Testis (tissue), 5 donors: ENCODE measurements at places on chromosomes 4 and X. TPM values are rescaled to one million over a fixed set of nuclear protein-coding genes. Genes with fewer than 3 reads are reported as not detected.

- no peak for DNase-seq
Observed at GRCh38 chr4:23041501-23041900, 348.8 kb downstream of the GBA3 start.

DNA sequence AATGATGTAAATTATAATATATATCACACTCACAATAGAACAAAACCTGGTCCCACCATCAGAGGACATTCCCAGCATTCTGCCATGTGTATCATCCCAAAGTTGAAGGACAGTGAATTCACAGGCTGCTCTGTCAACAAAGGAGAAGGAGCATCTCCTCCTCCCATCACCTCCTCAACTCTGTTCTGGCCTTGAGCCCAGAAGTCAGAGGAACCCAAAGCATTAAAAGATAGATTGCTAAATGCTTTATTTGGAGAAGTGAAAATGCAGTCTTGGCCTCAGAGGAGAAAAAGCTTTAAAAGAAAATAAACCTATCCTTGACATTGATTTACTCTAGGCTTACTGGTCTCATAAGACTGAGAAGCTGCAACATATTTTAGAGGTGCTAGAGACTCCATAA lies 268.8 kb upstream of the RASGEF1B start:
- DNase-seq, result no peak

GRCh38 chr4:3485011-3485791 lies 22.1 kb downstream of the DOK7 start:
- no peak for DNase-seq

DNA sequence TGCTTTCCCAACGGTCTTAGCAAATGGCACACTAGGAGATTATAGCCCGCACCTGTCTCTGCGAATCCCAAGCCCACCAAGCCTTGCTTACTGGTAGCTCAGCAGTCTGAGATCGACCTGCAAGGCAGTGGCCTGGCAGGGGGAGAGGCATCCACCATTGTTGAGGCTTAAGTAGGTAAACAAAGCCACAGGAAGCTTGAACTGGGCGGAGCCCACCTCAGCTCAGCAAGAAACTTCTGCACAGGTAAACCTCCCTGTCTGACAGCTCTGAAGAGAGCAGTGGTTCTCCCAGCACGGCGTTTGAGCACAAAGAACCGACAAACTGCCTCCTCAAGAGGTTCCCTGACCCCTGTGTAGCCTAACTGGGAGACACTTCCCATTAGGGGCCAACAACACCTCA lies 42.8 kb downstream of the BRWD3 start:
- no peak for DNase-seq

DNA sequence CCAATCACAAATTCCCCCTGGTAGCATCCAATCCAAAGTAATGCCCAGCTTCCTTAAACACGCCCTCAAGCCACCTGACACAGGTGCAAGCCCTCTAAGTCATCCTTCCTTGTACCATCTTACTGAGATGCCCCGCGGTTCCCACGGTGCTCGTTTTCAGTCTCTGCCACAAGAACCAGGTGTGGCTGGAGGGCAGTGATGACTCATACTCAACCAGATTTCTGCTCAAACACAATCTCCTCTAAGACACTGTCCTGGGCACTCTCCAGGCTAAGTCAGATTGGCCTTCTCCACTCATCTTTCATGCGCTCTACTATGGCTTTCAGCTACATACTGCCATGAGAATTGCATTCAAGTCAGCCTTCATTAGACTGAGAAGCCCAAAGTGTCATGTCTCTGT lies 3.5 kb downstream of the SH3KBP1 start:
- DNase-seq, result no peak

DNA sequence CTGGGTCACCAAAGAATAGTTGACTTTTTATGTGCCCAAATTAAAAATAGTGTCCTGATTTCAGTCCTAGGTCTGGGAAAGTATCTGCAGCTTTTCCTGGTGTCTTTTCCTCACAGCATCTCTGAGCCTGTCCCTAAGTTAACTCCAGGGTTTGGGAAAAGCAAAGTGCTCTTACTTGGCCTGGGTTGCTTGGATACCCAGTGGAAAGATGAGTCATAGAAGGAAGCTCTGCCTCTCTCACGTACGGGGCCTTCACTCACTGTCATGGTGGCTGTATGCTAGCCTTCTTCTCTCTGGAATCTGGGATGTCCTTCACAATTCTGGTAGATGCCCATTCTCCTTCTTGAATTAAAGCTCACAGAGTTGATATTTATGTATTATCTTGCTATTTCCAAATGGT lies 607.3 kb downstream of the ANKRD50 start:
- DNase-seq, result no peak

DNA sequence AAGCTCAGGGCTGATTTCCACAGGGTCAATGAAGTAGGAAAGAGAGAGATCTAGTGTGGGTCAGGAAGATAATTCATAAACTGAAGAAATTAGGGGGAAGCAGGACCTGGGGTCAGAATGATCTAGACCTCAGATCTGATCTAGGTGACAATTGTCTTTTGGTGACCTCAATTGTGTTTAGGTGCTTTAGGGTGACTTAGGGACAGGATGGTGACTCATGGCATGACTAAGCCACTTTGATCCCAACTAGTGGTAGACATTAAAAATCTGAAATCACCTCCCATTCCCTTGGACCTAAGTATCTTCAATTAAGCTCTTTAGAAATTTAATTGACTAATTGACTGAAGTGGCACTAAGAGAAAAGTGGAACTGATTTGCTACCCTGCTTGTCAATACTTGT lies 36.7 kb upstream of the GRXCR1 start:
- no peak for DNase-seq

GRCh38 chr4:78669453-78669852 lies 106.7 kb upstream of the BMP2K start:
- no peak for DNase-seq

NWD2 gene
- total RNA-seq, result 0.63 TPM

PABPC1L2A gene
- total RNA-seq, result 1.5 TPM
